ENCODE measurements at places on chromosomes 13 and 19. TPM values are rescaled to one million over a fixed set of nuclear protein-coding genes. Genes with fewer than 3 reads are reported as not detected.

The CDC37 gene
- 195 TPM for total RNA-seq

The LILRB1 gene
- not detected for total RNA-seq

The SEMA6B gene
- total RNA-seq, result 0.45 TPM

The GRAMD1A gene
- 37.3 TPM for total RNA-seq

The LPAR2 gene
- total RNA-seq, result 3.9 TPM

The TNFSF9 gene
- total RNA-seq, result 0.67 TPM

The TMEM238 gene
- 1.8 TPM for total RNA-seq

The SGCG gene
- total RNA-seq, result 0.34 TPM

The ZNF534 gene
- total RNA-seq, result not detected

The ZNF440 gene
- 2.9 TPM for total RNA-seq

The PPM1N gene
- total RNA-seq, result 0.89 TPM

The CPAMD8 gene
- total RNA-seq, result 0.45 TPM

The SPINT2 gene
- total RNA-seq, result 3.3 TPM

The KRTDAP gene
- not detected for total RNA-seq

The LRG1 gene
- total RNA-seq, result not detected

The KLK1 gene
- total RNA-seq, result not detected

The OR7A5 gene
- total RNA-seq, result not detected

The RNF113B gene
- not detected for total RNA-seq

The KCNJ14 gene
- 0.15 TPM for total RNA-seq

The LRRC8E gene
- 5.9 TPM for total RNA-seq

The FGF9 gene
- total RNA-seq, result not detected

The BCAM gene
- 18.3 TPM for total RNA-seq

The THSD1 gene
- total RNA-seq, result 3.7 TPM

The ADAMTS10 gene
- 3.7 TPM for total RNA-seq

The ATP12A gene
- total RNA-seq, result not detected

The IGFL1 gene
- total RNA-seq, result not detected

The FOXO1 gene
- total RNA-seq, result 3.5 TPM

The B3GNT8 gene
- total RNA-seq, result 3.5 TPM

All from bronchus fibroblast of lung (primary cell).